ENCODE measurements at places on chromosomes 4 and X. TPM values are rescaled to one million over a fixed set of nuclear protein-coding genes. Genes with fewer than 3 reads are reported as not detected.

The FAM9B gene
- total RNA-seq, result 2.3 TPM

The PF4V1 gene
- not detected for total RNA-seq

The SPANXB1 gene
- not detected for total RNA-seq

The ADGRL3 gene
- total RNA-seq, result 0.58 TPM

The RPS6KA3 gene
- total RNA-seq, result 41.8 TPM

The TCEAL5 gene
- not detected for total RNA-seq

The DOK7 gene
- 0.73 TPM for total RNA-seq

The KIF4A gene
- total RNA-seq, result 0.24 TPM

The KCTD8 gene
- not detected for total RNA-seq

The FABP2 gene
- 0.09 TPM for total RNA-seq

The INTU gene
- total RNA-seq, result 1.4 TPM

The PPP1R2C gene
- not detected for total RNA-seq

The IL15 gene
- total RNA-seq, result 1.4 TPM

The SPANXN3 gene
- not detected for total RNA-seq

The BST1 gene
- 4.2 TPM for total RNA-seq

The NSDHL gene
- total RNA-seq, result 16.1 TPM

The GLUD2 gene
- total RNA-seq, result 6.4 TPM

The KLF3 gene
- 23.7 TPM for total RNA-seq

The SCRG1 gene
- not detected for total RNA-seq

The SSX3 gene
- not detected for total RNA-seq

The C4orf50 gene
- total RNA-seq, result not detected

The SLIT2 gene
- total RNA-seq, result 1.3 TPM

The PAGE1 gene
- total RNA-seq, result not detected

The SMPX gene
- total RNA-seq, result 0.56 TPM

The NUP62CL gene
- 1.3 TPM for total RNA-seq

The SHROOM3 gene
- 31.1 TPM for total RNA-seq

The KLHL34 gene
- not detected for total RNA-seq

The POF1B gene
- 0.22 TPM for total RNA-seq

Measured in right lobe of liver (tissue), 6 donors.